ENCODE measurements at places on chromosomes 5 and 9. TPM values are rescaled to one million over a fixed set of nuclear protein-coding genes. Genes with fewer than 3 reads are reported as not detected.

The PRLR gene
- polyA plus RNA-seq: 24.5 TPM

- DNase-seq: no peak
These were observed 35.8 kb downstream of the MTREX start for GRCh38 chr5:55343609-55344008.

- DNase-seq: no peak
These were observed 1.2 kb downstream of the TNFSF8 start for GRCh38 chr9:114929201-114929600.

DNA sequence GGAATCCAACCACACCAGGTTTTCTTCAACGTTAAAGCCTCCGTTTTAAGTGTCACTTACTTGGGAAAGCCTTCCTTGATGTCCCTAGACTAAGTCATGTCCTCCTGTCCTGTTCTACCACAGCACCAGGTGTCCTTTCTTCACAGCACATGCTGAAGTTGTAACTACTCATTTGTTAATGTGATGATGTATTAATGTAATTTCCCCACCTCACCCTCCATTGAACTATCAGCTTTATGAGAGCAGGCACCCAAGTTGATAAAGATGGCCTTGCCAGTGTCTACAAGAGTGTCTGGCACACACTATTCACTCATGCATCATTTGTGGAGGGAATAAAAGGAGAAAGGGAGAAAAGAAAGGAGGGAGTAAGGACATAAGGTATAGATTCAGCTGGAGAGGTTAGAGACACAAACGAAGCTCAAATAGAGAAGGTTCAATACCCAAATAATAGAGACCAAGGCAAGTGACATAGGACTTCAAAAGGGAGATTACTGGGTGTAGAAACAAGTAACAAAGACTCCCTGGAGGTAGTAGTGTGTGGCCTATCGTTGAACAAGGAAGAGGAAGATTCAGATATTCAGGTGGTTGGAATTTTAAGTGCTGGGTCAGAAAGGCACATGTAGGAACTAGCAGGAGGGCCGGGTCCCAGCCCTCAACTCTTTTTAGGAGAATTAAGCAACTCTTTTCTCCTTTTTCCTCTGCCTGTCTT, 6.6 kb downstream of the ITK start:
- no peak for DNase-seq

The PTGES2 gene
- polyA plus RNA-seq: 33.8 TPM

DNA sequence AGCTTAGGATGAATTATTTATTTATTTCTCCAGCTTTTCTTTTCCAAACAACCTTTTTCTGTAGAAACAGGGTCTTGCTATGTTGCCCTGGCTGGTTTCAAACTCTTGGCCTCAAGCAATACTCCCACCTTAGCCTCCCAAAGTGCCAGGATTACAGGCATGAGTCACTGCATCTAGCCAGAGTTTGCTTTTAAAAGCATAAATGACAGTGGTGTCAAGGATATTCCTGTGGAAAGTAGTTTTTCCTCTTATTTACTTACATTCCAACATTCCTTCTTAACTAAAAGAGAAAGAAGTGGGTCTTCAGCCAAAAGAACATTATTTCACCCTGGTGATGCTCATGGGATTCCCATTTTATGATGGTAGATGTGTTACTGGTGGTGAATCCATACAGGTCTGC, 62.4 kb downstream of the GRIA1 start:
- DNase-seq: no peak

Measured in ovary (tissue), 10 donors.